A549 treated with GW870086 at 1 μM for 4 hours (cell line): ENCODE measurements at places on chromosomes 1 and 21. TPM values are rescaled to one million over a fixed set of nuclear protein-coding genes. Genes with fewer than 3 reads are reported as not detected.

Gene KTI12
- 17.8 to 23.1 TPM (median 18.3 TPM) in 5 replicates for total RNA-seq

Gene ROR1
- total RNA-seq: 8.3 to 12.3 TPM (median 10.7 TPM) in 5 replicates

Gene LENEP
- 0.23 TPM in 1 of 5 replicates, not detected in the others for total RNA-seq

Gene WNT9A
- 6.1 to 8.5 TPM (median 7.8 TPM) in 5 replicates for total RNA-seq
